ENCODE measurements at places on chromosomes 6 and 20. TPM values are rescaled to one million over a fixed set of nuclear protein-coding genes. Genes with fewer than 3 reads are reported as not detected.

- DNase-seq: no peak
Measured at GRCh38 chr20:62897666-62898065, 28.6 kb downstream of the DIDO1 start.

- DNase-seq: no peak
Measured at GRCh38 chr6:39157511-39157910, 42.5 kb upstream of the SAYSD1 start.

GRCh38 chr20:25077610-25078169 lies 4.3 kb downstream of the VSX1 start:
- no peak for DNase-seq

PI3 gene
- 0.55 TPM for total RNA-seq

- DNase-seq: no peak
Measured at GRCh38 chr6:2492686-2493523, 247.5 kb upstream of the GMDS start.

ZNF391 gene
- total RNA-seq: 6.6 TPM

DNA sequence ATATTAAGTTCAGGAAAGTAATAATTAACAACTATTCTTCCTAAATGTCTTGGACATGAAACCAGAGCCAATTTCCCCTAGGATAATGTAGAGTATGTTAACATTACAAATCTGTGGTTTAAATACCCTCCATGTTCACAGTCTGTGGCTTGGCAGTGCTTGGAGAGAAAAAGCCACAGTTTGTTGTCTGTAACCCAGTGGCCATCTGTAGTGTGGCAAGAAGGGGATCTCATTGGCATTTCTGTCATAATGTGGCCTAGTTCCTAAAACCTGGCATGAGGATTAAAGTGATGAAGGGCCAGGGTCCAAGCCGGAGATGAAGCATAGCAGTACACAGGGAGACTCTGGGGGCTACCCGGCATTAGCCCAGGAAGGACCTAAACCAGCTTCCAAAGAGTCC lies 31.2 kb downstream of the SYNE1 start:
- peak; percentile 48 for DNase-seq

B3GALT4 gene
- total RNA-seq: 5.9 TPM

UBE2C gene
- total RNA-seq: 0.75 TPM

- no peak for DNase-seq
Measured at GRCh38 chr20:32236048-32236533, 28.4 kb downstream of the POFUT1 start.

GRCh38 chr20:37337208-37337991 lies 8.5 kb upstream of the SRC start:
- DNase-seq: no peak

DNA sequence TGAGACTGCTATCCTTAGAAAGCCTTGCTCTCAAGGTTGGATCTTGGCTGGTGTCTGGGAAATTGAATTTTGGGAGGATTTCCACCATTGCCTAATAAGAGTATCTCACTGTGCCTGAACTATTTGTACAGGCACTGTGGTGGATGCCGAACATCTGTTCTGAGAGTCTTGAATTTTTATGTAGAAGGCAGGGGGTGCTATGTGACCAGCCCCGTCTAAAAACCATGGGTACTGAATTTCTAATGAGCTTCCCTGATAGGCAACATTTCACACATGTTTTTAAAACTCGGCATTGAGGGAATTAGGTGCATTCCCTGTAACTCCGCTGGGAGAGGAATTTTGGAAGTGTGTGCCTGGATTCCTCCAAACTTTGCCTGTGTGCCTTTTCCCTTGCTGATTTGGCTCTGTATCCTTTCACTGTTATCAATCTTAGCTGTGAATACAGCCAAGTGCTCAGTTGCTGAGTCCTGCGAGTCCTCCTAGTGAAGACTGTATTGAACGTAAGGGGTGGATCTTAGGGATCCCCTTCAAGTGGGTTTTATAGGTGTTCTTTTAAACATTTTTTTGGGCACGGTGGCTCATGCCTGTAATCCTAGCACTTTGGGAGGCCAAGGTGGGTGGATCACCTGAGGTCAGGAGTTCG lies 27.6 kb upstream of the SCAF8 start:
- DNase-seq: no peak

- peak; percentile 80 for DNase-seq
Measured at GRCh38 chr20:45450097-45450818, 19.3 kb upstream of the WFDC2 start.

DNA sequence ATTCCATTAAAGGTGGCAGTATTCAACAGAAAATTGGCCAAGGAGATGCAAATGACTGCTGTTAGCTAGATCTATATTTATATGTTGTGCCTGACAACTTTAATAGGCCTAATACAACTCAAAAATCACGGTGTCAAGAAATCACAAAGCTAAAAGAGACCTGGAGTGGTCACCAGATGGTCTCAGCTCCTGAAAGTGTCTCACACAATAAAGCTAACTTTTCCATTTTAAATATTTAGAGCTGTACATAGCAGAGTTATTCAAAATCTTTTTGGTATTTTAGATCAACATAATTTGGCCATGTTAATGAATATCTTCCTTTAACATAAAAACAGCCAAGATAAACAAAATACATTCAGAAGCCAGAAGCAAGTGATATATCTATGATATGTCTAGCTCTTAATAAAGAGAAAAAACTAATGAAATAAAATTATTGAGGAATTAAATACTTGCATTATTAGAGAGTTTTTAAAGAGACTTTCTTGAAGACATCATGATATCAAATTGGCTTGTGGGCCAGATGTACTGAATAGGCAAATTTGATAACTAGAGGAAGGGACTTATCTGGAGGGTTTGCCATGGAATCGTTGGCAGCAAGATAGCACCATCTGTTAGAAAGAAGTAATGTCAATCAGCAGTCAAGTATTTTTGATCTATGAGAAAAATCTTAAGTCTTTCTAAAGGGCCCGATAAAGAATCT lies 84.9 kb upstream of the SCAF8 start:
- DNase-seq: no peak

- no peak for DNase-seq
Measured at GRCh38 chr6:39997101-39997635, 62.9 kb upstream of the MOCS1 start.

Data from renal cortical epithelial cell (primary cell).